ENCODE measurements at places on chromosomes 2 and 18.

DNA sequence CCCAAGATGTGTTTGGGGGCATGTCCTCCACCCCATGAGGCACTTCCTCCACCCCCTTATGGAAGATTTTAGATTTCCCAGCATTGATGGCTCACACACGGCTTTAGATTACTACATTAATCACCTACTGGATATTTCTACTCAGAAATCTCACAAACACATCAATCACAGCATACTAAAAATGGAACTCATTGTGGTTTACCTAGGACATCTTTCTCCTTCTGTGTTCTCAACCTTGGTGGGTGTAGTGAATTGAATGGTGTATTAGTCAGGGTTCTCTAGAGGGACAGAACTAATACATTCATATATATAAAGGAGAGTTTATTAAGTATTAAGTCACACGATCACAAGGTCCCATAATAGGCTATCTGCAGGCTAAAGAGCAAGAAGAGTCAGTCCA is 82.1 kb upstream of the CYRIA start:
- no peak overlapping the region for H3K27ac ChIP-seq
- no peak overlapping the region for H3K4me3 ChIP-seq
- no peak for DNase-seq
- no peaks in the 10 kb centered on the region for H3K4me1 ChIP-seq
- no peaks in the 10 kb centered on the region for H3K27me3 ChIP-seq

GRCh38 chr2:231666171-231667095 is 41.9 kb upstream of the PTMA start:
- H3K36me3 ChIP-seq, result no peaks in the 10 kb centered on the region
- H3K27ac ChIP-seq, result peak overlapping the region; percentile 97
- peaks cover 51% of the 10 kb centered on the region for H3K4me1 ChIP-seq
- H3K4me3 ChIP-seq, result peak overlapping the region; percentile 44
- H3K27me3 ChIP-seq, result no peaks in the 10 kb centered on the region
- DNase-seq, result peak; percentile 97

- H3K27ac ChIP-seq, result no peak overlapping the region
- H3K36me3 ChIP-seq, result no peaks in the 10 kb centered on the region
- DNase-seq, result no peak
- no peaks in the 10 kb centered on the region for H3K27me3 ChIP-seq
These were observed 88.2 kb downstream of the SCG2 start for GRCh38 chr2:223513771-223514455.

DNA sequence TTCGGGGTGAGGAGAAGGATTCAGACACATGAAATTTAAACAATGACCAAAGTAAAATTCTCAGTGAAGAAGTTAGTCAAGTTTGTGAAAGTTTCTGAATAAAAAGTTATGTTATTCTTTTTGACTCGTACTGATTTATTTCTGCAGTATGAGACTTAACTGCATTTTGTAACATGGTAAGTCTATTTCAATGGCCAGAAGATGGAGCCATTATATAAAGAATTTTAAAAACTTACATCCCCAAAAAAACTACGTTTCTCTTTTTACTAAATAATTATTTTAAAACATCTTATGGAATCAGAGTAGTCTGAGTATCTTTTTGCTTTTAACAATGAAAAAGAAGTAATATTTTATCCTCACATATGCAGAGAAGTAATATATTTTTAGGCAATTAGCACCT is 51.4 kb upstream of the SCN1A start:
- H3K27ac ChIP-seq, result no peak overlapping the region
- no peak for DNase-seq
- H3K4me1 ChIP-seq, result no peaks in the 10 kb centered on the region
- no peak overlapping the region for H3K4me3 ChIP-seq

Measured in left lung (tissue), 14 donors.